H4 (cell line): ENCODE measurements at places on chromosomes 12 and 14. TPM values are rescaled to one million over a fixed set of nuclear protein-coding genes. Genes with fewer than 3 reads are reported as not detected.

DNA sequence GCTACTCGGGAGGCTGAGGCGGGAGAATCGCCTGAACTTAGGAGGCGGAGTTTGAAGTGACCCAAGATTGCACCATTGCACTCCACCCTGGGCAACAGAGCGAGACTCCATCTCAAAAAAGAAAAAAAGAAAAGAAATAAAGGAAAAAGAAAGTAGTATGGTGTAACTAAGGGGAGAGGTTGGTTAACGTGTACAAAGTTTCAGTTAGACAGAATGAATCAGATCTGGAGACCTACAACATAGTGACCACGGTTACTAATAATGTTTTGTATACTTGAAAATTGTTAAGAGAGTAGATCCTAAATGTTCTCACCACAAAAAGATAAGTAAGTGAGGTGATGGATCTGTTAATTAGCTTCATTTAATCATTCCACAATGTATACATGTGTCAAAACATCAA lies 1208.8 kb downstream of the VRK1 start:
- DNase-seq: no peak

GRCh38 chr12:85244561-85244960 lies 35.5 kb upstream of the ALX1 start:
- DNase-seq: peak; percentile 14

GRCh38 chr14:59679872-59680271 lies 103.3 kb upstream of the CCDC175 start:
- DNase-seq: peak; percentile 13

EMP1 gene
- 44.5 and 97.8 TPM in 2 replicates for total RNA-seq

- DNase-seq: no peak
Observed at GRCh38 chr14:104725772-104726548, 1.9 kb downstream of the ADSS1 start.

C12orf54 gene
- total RNA-seq: not detected in 2 replicates

GRCh38 chr12:117273091-117273490 lies 82.8 kb upstream of the FBXO21 start:
- DNase-seq: no peak

- peak; percentile 62 for DNase-seq
Observed at GRCh38 chr12:9115731-9116559, at the start of gene A2M. Gene A2M (minus strand): TSS chr12:9115919. CDS start chr12:9115849, 70 bp downstream.
